ENCODE measurements at places on chromosomes 1 and 21.

DNA sequence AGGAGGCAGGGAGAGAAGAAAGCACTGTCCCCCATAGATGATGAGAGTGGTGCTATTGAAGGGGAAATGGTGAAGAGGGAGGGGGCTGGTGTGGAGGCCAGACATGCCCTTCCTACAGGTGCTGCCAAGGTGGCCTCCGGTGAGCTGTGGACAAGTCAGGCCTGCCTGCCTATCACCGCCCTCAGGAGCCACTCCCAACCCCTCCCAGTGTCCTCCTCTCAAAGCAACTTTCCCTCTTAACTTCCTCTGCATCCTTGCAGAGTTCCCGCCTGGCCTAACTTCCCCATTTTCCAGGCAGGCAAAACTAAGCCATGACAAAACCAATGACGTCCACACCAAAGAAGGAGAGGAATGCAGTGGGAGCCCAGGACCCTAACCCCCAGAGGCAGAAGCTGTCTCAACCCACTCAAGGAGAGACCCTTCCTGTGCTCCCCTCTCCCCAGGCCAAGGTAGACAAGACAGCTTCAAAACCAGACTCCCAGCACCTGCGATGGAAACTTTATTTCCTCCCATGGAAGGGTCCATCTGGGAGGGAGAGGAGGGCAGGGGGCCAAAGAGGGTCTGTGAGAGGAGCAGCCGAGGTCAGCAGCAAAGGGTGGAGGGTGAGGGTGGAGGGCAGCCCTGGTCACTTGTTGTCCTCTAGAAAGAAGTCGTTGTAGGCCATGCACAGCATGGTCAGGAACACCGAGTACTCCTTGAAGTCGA, 1.0 kb upstream of the S100A6 start:
- no peak for DNase-seq

DNA sequence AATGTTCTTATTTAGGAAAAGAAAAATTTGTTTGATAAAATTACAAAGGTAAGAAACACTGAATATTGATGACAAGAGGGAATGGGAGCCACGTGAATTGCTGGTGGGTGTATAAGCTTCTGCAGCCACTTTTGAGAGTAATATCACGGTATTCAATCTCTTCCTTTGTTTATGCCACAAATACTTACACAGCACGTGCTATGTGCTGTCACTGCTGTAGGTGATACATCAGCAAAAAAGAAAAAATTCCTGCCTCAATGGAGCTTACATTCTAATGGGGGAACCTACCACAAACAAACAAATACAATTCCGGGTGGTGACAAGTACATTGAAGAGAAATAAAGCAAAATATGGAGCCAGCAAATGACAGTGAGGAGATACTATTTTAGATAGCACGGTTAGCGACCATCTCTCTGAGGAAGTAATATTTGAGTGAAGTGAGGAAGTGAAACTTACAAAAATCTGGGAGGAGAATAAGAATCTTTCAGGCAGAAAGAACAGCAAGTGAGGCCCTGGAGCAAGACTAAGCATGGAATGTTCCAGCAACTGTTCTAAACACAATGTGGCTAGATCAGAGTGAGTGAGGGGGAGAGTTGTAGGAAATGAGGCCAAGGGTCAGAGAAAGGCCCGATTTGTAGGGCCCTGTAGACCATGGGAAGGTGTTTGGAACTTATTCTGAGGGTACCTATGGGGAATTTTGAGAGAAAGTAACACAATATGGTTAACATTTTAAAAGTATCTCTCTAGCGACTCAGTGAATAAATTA, 2.6 kb upstream of the FCRLB start:
- DNase-seq: no peak

GRCh38 chr1:16085522-16085921, 12.1 kb upstream of the FAM131C start:
- no peak for DNase-seq

DNA sequence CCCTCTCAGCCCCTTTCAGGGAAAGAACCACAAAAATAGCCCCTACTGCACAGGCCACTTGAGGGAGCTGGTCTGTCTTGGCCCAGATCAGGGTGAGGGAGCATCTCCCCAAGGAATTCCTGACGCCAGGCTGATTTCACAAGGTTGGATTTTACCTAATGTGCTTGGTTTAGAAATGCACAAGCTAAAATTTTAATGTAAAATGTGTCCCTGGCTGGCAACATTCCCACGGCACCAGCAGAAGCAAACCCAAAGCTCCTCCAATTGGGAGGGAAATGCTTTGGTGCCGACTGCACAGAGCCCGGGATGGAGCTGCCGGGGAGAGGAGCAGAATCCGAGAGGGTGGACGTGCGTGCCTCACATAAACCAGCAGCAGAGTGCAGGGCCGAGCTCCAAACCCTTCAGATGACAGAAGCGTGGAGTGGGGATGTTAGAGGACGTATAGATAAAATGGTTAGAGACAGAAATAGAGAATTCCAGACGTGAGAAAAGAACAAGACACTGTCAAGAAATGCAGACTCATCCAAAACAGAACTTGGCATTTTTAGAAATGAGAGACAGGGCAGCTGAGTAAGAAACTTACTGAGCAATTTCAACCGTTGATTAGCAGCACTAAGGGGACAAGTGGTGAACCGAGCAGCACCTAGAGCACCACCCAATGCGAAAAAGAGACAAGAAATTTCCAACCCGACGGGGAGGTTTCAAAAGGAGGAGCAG, 41.6 kb upstream of the TMEM52 start:
- DNase-seq: peak; percentile 45

DNA sequence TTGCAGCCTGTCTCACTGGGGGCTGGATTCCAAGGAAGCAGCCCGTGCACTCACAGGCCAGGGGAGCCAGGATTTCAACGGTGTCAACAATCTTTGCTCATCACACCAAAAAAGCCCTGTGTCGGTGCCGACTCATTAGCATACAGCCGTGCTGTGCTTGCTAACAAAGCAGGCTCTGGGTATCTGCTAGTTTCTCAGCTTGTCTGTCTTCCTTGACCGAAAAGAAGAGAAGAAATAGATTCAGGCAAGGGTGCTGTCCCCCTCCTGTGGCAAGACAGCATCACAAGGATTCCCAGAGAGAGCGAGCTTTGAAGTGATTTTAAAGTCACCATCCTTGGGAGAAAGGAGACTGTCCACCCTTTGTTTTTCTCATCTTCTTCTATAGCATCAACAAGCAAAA, 214.7 kb downstream of the SDCCAG8 start:
- DNase-seq: peak; percentile 16

DNA sequence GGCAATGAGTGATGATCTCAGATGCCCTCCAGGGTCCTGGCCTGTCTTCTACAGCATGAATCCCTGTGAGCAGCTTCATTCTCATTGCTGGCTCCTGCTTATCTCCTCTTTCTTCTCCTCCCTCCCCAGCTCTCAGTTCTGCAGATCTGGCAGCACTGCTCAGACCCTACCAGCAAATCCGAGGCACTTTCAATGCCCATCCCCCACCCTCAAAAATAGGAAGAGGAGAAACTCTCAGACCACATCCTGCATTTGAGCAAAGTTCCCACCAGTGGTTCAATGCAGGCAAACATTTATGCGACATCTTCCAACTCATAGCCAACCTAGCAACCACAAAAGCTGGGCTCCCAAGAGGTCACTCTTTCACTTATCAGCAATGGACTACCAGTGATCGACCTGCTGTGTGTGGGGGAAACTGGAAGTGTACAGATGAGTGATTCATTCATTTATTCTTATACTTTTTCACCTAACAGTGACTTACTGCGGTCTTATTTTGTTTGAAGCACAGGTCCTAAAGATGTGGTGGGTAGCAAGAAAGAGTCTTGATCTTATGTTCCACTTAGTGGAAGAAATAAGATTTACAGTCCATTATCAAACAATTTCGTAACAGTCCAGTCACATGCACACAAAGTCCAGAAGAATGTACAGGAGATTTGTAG, 5.8 kb upstream of the CHI3L2 start:
- DNase-seq: no peak

GRCh38 chr1:111690306-111690617, 48.9 kb downstream of the INKA2 start:
- DNase-seq: peak; percentile 89

- peak; percentile 30 for DNase-seq
Observed at GRCh38 chr1:200982071-200982945, 41.2 kb downstream of the KIF21B start.

DNA sequence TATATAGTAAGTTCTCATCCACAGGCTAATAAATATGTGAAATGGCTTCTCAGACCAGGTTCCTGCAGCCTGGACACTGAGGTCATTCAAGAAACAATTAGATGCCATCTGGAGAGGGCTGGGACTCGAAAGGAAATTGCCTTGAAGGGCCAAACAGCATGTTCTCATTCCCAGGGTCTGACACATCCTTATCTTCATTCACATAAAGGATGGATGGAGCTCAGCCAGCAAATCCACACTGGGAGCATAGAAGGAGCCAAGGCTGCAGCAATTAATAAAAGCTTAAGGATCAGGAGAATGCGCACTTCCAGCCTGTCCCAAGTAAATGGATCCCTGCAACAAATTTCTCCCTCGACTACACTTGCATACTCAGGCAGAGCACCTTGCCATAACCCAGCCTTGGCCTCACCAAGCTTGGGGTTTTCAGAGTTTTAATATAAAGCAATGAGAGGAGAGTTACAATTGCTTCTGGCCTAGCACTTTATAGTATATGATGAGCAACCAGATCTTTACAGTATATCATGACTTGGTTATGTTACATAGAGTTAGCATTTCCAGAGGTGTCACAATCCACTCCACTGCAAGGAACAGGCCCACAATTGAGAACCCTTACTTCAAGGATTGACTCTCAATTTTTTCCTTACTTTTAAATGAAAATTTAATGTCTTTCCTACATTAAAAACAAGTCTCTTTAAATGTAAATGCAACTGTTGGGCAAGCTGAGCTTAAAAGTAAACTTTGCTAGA, 55.9 kb downstream of the BCAR3 start:
- DNase-seq: peak; percentile 89

GRCh38 chr21:35311985-35312384, 262.9 kb upstream of the RUNX1 start:
- no peak for DNase-seq

GRCh38 chr1:186620566-186621350, 59.5 kb downstream of the PTGS2 start:
- peak; percentile 97 for DNase-seq

- no peak for DNase-seq
Observed at GRCh38 chr1:54108156-54108555, 44.6 kb downstream of the CDCP2 start.

GRCh38 chr1:161007369-161007768, 13.6 kb downstream of the F11R start:
- no peak for DNase-seq

DNA sequence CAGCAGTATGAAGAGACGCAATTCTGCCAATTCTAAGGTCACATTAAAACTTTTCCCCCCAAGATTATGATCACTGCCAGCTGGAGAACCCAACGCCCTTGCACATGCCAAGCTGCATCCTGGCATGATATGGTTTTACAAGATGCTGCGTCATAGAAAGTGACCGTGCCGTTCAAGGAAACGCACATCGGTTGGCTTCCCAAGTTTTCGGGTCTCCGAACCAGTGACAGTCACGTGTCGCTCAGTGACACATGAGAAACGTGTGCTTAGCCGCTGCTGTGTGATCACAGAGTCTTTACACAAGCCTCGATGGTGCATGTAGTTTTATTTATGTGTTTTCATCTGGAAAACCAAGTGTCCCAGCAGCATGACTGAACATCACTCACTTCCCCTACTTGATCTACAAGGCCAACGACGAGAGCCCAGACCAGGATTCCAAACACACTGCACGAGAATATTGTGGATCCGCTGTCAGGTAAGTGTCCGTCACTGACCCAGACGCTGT, 7.4 kb downstream of the SMIM1 start:
- DNase-seq: no peak

GRCh38 chr21:17709266-17709611, 96.5 kb upstream of the BTG3 start:
- DNase-seq: no peak

DNA sequence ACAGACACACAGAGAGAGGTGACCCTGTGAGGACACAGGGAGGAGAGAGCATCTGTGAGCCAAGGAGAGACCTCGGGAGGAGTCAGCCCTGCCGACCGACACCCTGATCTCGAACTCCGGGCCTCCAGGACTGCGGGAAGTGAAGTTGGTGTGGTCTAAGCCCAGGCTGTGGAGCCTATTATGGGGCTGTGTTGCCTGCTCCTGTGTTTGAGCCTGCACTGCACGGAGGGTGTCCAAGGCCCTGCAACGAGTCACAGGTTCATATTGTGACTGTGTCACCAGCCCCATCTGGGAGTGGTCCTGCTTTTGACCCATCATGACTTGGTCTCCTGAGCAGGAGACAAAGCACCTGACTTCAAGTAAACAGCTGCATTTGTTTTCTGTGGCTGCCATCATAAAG, 186.0 kb upstream of the AJAP1 start:
- DNase-seq: no peak

DNA sequence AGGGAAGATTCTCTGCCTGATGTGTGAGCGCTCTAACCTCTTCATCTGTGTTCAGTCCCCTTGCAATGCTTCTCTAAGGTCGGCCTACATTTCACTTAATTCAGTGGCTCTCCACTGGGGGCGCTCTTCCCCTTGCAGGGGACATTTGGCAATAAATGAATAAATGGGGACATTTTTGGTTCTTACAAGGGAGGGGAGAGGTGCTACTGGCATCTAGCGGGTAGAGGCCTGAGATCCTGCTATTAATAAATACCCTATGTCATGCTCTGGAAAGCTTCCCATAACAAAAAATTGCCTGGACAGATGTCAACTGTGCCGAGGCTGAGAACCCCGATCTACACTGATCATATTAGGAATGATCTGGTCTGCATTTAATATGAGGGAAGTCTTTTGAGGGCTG, 25.9 kb upstream of the DNAJC11 start:
- DNase-seq: peak; percentile 74

DNA sequence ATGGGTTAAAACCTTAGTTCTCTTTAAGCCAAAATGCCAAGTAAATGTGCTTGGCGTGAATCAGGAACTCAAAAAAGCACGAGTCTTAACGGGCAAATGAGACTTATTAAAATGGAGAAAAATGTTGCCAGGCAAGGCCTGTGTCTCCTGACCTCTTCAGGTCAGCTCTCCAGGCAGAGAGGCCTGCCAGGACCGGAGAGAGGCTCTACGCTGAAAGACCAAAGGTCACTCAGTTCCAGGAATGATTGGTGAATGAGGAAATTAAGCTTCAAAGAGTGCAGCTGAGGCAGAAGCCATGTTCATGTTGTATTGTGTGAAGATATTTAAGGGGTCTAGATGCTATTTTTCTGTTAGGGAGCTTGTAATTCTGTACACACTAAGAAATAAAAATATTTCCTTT, 66.6 kb downstream of the SPAG17 start:
- no peak for DNase-seq

GRCh38 chr1:156213644-156213966, 798 bp downstream of the PMF1 start:
- DNase-seq: no peak

- peak; percentile 61 for DNase-seq
Observed at GRCh38 chr1:11701551-11701961, 10.0 kb downstream of the DRAXIN start.

- DNase-seq: peak; percentile 66
Observed at GRCh38 chr1:236421022-236421421, 26.9 kb downstream of the EDARADD start.
